ENCODE measurements at places on chromosomes 12 and 14. TPM values are rescaled to one million over a fixed set of nuclear protein-coding genes. Genes with fewer than 3 reads are reported as not detected.
A peak's percentile ranks its signal among the peaks of the same experiment; 100 is the strongest.

The COCH gene
- 5.8 TPM for polyA plus RNA-seq

The B4GALNT3 gene
- polyA plus RNA-seq: 11.5 TPM

The ENO2 gene
- polyA plus RNA-seq: 6.9 TPM

The LYZ gene
- polyA plus RNA-seq: 35.7 TPM

The FAR2 gene
- 20.0 TPM for polyA plus RNA-seq

The ABCD4 gene
- polyA plus RNA-seq: 62.5 TPM

The KRT8 gene
- polyA plus RNA-seq: 3.3 TPM

The FCF1 gene
- polyA plus RNA-seq: 38.4 TPM

The WSCD2 gene
- 0.95 TPM for polyA plus RNA-seq

DNA sequence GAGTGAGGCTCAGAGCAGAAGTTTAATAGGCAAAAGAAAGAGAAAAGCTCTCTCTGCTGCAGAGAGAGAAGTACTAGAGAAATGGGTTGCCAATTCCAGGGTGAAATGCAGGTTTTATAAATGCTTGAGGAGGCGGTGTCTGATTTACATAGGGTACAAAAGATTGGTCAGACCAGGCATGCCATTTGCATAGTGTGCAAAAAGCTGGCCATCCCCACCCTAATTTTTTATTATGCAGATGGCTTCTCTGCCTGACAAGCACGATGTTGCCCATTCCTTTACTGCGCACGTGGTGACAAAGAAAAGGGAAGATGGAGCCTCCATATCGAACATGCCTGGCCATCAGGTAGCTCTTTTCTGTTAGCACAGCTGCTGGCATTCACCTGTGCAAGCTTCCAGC lies 209.3 kb upstream of the PPFIA2 start:
- no peaks in the 10 kb centered on the region for H3K4me1 ChIP-seq
- H3K27me3 ChIP-seq: no peaks in the 10 kb centered on the region
- no peak overlapping the region for H3K4me3 ChIP-seq
- no peak overlapping the region for H3K27ac ChIP-seq

DNA sequence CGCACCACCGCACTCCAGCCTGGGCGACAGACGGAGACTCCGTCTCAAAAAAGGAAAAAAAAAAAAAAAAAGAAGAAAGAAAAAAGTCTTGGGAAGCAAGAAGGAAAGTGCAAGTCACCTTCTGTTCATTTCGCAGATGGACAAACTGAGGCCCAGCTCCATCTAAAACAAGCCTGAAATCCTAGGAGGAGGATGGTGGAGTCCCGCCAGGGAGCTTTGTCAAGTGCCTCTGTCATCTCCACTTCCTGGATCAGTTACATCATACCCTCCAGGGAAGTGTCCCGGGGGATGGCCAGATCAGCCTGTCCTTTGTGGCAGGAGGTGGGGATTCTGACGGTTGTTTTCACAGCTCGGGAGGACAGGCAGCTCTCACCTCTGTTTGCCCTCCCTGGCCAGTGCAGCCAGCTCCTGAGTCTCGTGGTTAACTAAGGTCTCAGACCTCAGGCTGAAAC lies 8.7 kb upstream of the SDSL start:
- no peak overlapping the region for H3K27ac ChIP-seq
- H3K4me3 ChIP-seq: no peak overlapping the region
- H3K36me3 ChIP-seq: no peaks in the 10 kb centered on the region
- H3K4me1 ChIP-seq: no peaks in the 10 kb centered on the region

DNA sequence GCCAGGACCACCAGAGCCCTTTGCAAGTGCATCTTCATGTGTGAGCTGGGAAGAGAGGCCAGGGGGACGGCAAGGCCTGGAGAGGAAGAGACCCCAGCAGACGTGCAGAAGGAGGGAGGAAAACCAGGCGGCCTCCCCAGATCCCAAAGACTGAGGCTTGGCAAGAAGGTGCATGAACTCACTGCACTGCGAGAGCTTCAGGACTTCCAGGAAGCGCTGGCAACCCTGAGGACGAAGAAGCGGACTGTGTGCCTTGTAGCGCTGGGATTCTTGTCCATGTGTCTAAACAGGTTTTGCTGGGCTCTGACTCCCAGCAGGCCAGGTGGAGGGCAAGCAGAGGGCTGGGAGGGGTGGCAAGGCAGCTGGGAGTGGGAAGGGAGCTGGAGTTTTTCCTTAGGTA lies 939 bp downstream of the TGFB3 start:
- H3K36me3 ChIP-seq: no peaks in the 10 kb centered on the region
- peak overlapping the region; percentile 97 for H3K27ac ChIP-seq

DNA sequence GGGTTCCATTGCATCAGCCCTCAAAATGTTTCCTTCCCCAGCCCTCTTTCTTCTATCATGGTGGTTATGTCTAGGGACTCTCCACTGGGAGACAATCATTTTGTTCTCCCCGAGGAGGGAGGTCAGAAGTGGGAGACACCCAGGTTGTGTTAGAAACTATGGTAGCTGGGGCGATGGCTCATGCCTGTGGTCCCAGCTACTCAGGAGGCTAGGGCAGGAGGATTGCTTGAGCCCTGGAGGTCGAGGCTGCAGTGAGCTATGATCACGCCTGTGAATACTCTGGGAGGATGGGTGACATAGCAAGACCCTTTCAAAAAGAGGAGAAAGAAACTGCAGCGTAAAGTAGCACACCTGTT lies 13.0 kb upstream of the LRRC23 start:
- H3K27ac ChIP-seq: peak overlapping the region; percentile 97
- no peak for DNase-seq
- peaks cover 5% of the 10 kb centered on the region for H3K36me3 ChIP-seq
- H3K27me3 ChIP-seq: no peaks in the 10 kb centered on the region
- peak overlapping the region; percentile 59 for H3K4me3 ChIP-seq

GRCh38 chr14:84482256-84483071 lies 1047.5 kb upstream of the FLRT2 start:
- no peaks in the 10 kb centered on the region for H3K36me3 ChIP-seq
- no peak overlapping the region for H3K27ac ChIP-seq
- DNase-seq: peak; percentile 13
- no peak overlapping the region for H3K4me3 ChIP-seq
- no peaks in the 10 kb centered on the region for H3K4me1 ChIP-seq
- H3K27me3 ChIP-seq: no peaks in the 10 kb centered on the region

DNA sequence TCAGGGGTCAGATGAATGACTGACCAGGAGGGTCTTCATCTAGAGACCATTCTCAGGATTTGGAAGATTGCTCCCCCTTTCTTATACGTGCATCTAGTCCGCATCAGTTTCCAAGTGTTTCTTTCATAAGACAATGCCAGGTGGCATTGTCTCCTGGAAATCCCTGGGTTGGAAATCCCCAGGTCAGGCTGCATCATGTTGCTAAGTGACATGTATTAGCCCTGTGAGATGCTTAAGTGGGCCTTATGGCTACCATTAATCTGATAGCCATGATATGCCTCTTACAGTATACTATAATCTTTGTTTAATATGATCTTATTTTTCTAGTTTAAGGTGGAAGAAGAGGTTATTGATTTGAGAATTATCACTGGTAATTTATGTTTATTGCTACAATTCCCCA lies 92.8 kb downstream of the DIO3 start:
- no peaks in the 10 kb centered on the region for H3K36me3 ChIP-seq
- no peaks in the 10 kb centered on the region for H3K4me1 ChIP-seq
- no peak for DNase-seq

GRCh38 chr12:44628180-44628579 lies 247.9 kb downstream of the NELL2 start:
- no peak overlapping the region for H3K4me3 ChIP-seq
- no peak overlapping the region for H3K27ac ChIP-seq
- no peaks in the 10 kb centered on the region for H3K36me3 ChIP-seq

DNA sequence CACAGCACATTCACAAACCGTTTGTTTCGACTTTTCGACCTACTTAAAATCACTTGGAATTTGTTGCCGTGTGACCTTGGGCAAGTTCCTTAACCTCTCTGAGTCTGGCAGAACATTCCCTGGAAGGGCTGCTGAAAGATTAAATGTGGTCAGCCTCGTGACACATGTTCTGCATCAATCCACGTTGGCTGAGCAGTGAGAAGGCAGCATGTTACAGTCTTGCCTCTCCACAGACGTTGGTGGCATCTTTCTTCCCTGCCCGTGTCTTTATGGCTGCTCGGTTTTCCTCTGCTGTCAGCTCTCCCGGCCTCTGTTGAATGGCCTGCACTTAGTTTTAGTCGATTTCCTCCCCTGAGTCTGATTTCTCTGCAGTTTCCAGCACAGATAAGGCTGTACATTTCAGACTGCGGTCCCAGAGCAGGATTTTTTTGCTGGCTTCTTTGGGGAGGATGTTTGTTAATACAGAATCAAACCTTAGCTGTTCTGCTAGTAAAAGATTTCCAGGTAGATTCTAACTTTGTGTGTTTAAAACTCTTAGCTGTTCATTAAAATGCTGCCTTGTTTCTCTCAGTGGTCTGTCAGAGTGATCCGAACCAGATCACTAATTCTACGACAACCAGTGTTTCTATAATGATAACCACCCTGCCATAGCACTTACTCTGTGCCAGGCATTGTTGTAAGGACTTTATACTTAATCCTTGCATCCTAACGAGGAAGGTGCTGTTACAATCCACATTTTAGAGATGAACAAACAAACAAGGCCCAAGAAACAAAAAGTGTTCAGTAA lies 217.1 kb downstream of the CHST11 start:
- no peaks in the 10 kb centered on the region for H3K36me3 ChIP-seq
- H3K4me1 ChIP-seq: peaks cover 46% of the 10 kb centered on the region
- H3K27ac ChIP-seq: no peak overlapping the region
- no peak for DNase-seq

DNA sequence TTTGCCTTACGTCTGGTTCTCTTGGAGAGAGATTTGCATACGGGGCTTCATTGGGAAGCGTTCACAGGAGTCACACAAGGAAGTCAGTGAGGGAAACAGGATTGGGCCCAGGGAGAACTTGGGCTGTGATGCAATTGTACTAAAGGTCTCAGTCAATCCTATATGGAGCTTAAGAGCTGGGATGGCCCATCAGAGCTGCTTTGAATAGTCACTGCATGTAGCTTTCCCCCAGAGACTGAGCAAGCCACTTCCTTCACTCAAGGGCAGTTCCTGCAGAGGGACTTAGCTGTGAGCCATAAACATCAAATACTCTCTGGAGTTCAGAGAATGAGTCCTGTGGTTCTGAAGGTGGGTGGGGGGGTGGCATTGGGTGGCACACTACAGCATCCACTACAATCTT lies 605.4 kb downstream of the MED13L start:
- DNase-seq: no peak
- no peak overlapping the region for H3K4me3 ChIP-seq
- no peaks in the 10 kb centered on the region for H3K4me1 ChIP-seq
- H3K27me3 ChIP-seq: no peaks in the 10 kb centered on the region
- no peaks in the 10 kb centered on the region for H3K36me3 ChIP-seq
- H3K27ac ChIP-seq: no peak overlapping the region

GRCh38 chr14:58805057-58805456 lies 167.3 kb downstream of the DACT1 start:
- no peak overlapping the region for H3K4me3 ChIP-seq
- peak; percentile 85 for DNase-seq
- no peaks in the 10 kb centered on the region for H3K27me3 ChIP-seq
- peaks cover 3% of the 10 kb centered on the region for H3K4me1 ChIP-seq
- no peaks in the 10 kb centered on the region for H3K36me3 ChIP-seq

GRCh38 chr14:61805451-61805850 lies 43.2 kb downstream of the SNAPC1 start:
- DNase-seq: no peak
- H3K36me3 ChIP-seq: no peaks in the 10 kb centered on the region
- no peaks in the 10 kb centered on the region for H3K27me3 ChIP-seq
- H3K4me3 ChIP-seq: no peak overlapping the region
- no peaks in the 10 kb centered on the region for H3K4me1 ChIP-seq
- no peak overlapping the region for H3K27ac ChIP-seq

All from muscle of leg (tissue), 16 donors.